ENCODE measurements at places on chromosomes 1 and 21.

GRCh38 chr1:155205969-155206593 lies 1.6 kb downstream of the THBS3 start:
- no peak for DNase-seq

DNA sequence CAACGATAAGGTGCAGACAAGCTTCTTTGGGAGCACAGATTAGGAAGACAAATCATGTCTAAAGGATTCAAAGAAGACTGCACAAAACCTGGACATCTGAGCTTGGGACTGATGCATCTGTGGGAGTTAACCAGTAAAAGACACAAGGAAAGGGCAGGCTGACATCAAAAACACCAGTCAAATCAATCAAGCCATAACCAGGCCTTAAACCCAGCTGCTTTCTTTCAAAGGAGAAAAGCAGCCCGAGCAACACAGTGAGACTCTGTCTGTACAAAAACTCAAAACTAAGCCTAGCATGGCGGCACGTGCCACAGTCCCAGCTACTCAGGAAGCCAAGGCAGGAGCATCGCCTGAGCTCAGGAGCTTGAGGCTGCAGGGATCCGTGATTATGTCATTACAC lies 411.6 kb downstream of the SMYD3 start:
- no peak for DNase-seq

DNA sequence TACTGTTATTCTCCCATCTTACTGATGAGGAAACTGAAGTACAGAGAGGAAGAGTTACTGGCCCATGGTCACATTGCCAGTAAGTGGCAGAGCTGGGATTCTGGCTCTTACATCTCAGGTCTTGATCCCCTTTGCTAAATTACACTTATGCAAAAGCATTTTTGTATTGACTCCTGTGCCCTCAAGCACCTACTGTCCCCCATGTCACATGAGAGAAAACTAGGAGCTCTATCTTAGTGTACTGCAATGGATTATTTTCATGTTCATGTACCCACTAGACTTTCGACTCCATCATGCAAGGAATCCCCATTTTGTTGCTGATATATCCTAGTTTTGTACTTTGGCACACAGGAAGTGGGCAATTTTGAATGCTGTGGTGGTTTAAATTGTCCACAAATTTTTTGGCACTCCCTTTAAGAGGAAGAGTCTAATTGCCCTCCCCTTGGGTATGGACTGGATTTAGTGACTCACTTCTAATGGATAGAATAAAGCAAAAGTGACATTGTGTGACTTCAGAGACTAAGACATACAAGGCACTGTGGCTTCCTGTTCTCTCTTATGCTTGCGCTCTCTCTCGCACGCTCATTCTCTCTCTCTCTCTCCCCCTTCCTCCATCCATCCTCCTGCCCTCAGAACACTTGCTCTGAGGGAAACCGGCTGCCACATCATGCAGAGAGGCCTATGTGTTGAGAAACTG lies 43.5 kb upstream of the JAK1 start:
- peak; percentile 11 for DNase-seq

- DNase-seq: no peak
Observed at GRCh38 chr1:119829625-119830024, 18.4 kb upstream of the REG4 start.

DNA sequence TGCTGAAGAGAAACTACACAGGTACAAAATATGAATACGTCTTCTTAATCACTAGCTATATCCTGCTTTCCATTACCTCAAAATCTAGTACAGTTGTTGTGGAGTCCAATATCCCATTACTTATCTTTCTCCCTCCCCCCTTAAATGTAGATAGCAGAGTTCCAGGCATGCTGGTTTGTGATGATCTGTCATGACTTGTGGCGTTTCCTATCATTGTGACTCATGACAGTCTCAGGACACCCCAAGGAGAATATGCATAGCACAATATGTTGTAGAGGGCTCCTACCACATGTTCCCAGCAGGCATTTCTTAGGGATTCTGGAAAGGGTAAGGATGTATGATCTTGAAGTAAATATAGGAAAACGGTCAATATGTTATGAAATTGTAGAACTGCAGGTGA lies 206.9 kb downstream of the USH2A start:
- no peak for DNase-seq
